ENCODE measurements at places on chromosomes 2 and 18. TPM values are rescaled to one million over a fixed set of nuclear protein-coding genes. Genes with fewer than 3 reads are reported as not detected.

PLGLB2 gene
- total RNA-seq, result 0.32 TPM

PGAP1 gene
- 7.6 TPM for total RNA-seq

SH2D6 gene
- total RNA-seq, result 0.32 TPM

CHRNG gene
- not detected for total RNA-seq

MYCN gene
- total RNA-seq, result 0.65 TPM

KATNAL2 gene
- total RNA-seq, result 0.32 TPM

REG3G gene
- not detected for total RNA-seq

RESP18 gene
- not detected for total RNA-seq

TUBA4B gene
- total RNA-seq, result not detected

TBR1 gene
- total RNA-seq, result under 0.01 TPM

RGPD4 gene
- not detected for total RNA-seq

CCDC85A gene
- total RNA-seq, result 20.5 TPM

TTN gene
- 1.3 TPM for total RNA-seq

SERPINB2 gene
- 6.2 TPM for total RNA-seq

PTPRM gene
- 37.2 TPM for total RNA-seq

SKOR2 gene
- not detected for total RNA-seq

IL18RAP gene
- not detected for total RNA-seq

INHBB gene
- under 0.01 TPM for total RNA-seq

SCG2 gene
- 0.15 TPM for total RNA-seq

PROC gene
- total RNA-seq, result not detected

COL4A4 gene
- total RNA-seq, result not detected

IL36G gene
- total RNA-seq, result not detected

SH3YL1 gene
- 18.5 TPM for total RNA-seq

SPATA3 gene
- not detected for total RNA-seq

FAM237A gene
- total RNA-seq, result not detected

OSBPL6 gene
- total RNA-seq, result 0.97 TPM

TCF23 gene
- not detected for total RNA-seq

CEP76 gene
- 14.9 TPM for total RNA-seq

RNF152 gene
- 18.8 TPM for total RNA-seq

CHRND gene
- total RNA-seq, result not detected

GDF7 gene
- 5.5 TPM for total RNA-seq

LAMA3 gene
- 3.3 TPM for total RNA-seq

EPB41L3 gene
- 169 TPM for total RNA-seq

PSMA8 gene
- total RNA-seq, result not detected

CCDC93 gene
- 18.2 TPM for total RNA-seq

SRD5A2 gene
- not detected for total RNA-seq

RAB17 gene
- total RNA-seq, result not detected

C2orf66 gene
- not detected for total RNA-seq

MAP2 gene
- 6.2 TPM for total RNA-seq

TRABD2A gene
- 1.1 TPM for total RNA-seq

SULT1C4 gene
- total RNA-seq, result 27.0 TPM

HJURP gene
- 23.1 TPM for total RNA-seq

ST6GAL2 gene
- total RNA-seq, result not detected

KIAA1328 gene
- total RNA-seq, result 4.6 TPM

ARHGEF33 gene
- total RNA-seq, result 0.15 TPM

PEX13 gene
- 32.8 TPM for total RNA-seq

VWA3B gene
- not detected for total RNA-seq

DYNAP gene
- total RNA-seq, result not detected

MCM6 gene
- total RNA-seq, result 27.9 TPM

PELI1 gene
- 18.2 TPM for total RNA-seq

FKBP1B gene
- total RNA-seq, result 23.1 TPM

DUSP19 gene
- 1.9 TPM for total RNA-seq

AKAIN1 gene
- not detected for total RNA-seq

FAP gene
- total RNA-seq, result 7.1 TPM

CDK15 gene
- 0.30 TPM for total RNA-seq

PRKAG3 gene
- not detected for total RNA-seq

PTPN2 gene
- total RNA-seq, result 16.6 TPM

GREB1 gene
- total RNA-seq, result 0.30 TPM

NEDD4L gene
- total RNA-seq, result 8.5 TPM

BOLL gene
- total RNA-seq, result not detected

All from epithelial cell of umbilical artery (primary cell).